ENCODE measurements at places on chromosomes 6 and 20. TPM values are rescaled to one million over a fixed set of nuclear protein-coding genes. Genes with fewer than 3 reads are reported as not detected.

PPP1R14C gene
- total RNA-seq: 14.1 TPM

ACOT13 gene
- 57.9 TPM for total RNA-seq

- no peak for DNase-seq
Observed at GRCh38 chr6:42821846-42822245, 40.0 kb downstream of the BICRAL start.

DNA sequence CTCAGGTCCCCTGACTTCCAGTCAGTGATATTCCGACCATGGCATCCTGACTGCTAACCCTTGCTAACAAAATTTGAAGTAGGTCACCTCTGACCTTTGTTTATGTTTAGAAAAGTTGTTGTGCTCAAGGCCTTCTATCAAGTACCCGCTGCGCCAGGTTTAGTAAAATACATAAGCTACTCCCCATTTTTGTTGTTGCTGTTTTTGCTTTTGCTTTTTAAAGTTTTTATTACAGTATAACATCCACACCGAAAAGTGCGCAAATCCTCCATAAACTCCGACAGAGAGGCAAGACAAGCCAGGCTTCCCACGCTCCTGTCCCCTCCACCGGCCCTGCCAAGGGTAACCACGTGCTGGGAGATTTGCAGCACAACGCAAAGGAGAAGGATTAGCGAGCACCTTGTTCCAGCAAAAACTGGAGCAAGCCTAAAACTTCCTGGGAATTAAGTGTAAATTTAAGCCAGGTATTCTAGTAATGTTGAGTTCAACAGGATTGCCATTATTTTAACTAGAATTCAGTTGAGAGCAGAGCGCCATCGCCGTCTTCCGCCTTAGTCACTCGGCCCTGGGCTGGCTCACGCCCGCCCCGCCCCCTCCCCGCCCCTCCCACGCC is 17.8 kb upstream of the HMGN4 start:
- no peak for DNase-seq

- DNase-seq: no peak
Observed at GRCh38 chr6:127990074-127990473, 89.2 kb upstream of the THEMIS start.

DNA sequence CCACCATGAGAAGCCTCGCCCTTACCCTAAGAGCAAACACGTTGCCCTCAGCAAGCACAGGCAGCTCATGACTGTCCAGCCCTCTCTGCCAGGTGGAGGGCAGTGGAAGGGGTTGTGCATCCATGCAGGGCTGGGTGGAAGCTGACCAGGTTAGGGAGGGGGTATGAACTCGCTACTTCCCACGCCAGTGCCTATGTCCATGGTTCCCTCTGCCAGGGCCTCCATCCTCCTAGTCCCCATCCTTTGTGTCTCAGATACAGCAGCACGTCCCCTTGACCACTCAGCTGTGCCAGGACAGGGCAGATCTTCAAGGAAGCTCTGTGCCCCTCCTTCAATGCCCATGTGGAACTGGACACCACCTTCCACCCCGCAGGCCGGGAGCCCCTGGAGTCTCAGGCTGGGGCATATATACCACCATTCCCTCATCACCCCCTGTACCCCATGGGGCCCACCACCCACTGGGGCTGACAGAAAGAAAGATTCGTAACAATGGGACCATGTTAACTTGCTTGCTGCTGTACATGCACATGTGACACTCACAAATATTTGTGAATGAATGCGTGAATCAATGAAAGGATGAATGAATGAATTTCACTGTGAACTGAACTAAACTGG is 90.7 kb downstream of the ANKRD60 start:
- DNase-seq: no peak

- DNase-seq: no peak
Observed at GRCh38 chr6:98848539-98849242, 14.3 kb downstream of the POU3F2 start.

GRCh38 chr6:99013145-99013544 is 65.4 kb upstream of the FBXL4 start:
- DNase-seq: peak; percentile 16

DNA sequence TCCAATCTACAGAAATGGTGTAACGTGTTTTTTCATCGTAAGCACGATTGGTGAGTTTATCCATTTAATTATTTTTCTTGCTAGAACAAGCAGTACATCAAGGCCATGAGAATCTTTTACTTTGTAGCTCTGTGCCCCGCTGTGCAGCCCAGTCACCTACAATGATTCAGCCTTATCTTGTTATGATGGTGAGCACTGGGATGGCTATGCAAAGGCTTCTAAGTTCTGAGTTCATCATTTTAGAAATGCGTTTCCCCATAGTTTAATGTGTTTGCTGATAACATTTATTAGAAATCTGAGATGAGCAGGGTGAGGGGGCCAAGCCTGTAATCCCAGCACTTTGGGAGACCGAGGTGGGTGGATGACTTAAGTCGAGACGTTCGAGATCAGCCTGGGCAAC is 111.8 kb upstream of the QKI start:
- no peak for DNase-seq

DNA sequence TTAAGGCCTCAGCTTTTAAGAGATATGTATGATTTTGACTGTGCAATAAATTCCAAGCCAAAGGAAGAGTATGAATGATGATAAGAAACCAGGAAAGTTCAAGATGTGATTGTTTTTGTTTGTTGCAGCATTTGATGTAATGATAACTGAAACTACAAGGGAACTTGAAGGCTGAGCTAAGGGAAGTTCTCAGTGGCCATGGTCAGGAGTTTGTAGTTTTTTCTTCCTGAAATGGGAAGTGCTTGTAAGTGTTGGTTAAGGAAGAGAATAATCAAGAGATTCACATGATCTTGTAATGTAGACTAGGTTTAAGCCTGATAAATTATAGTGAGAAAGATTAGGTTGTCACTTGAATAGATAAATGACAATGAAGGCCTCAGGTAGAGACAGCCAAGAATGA is 53.4 kb downstream of the PTCHD4 start:
- no peak for DNase-seq

DNA sequence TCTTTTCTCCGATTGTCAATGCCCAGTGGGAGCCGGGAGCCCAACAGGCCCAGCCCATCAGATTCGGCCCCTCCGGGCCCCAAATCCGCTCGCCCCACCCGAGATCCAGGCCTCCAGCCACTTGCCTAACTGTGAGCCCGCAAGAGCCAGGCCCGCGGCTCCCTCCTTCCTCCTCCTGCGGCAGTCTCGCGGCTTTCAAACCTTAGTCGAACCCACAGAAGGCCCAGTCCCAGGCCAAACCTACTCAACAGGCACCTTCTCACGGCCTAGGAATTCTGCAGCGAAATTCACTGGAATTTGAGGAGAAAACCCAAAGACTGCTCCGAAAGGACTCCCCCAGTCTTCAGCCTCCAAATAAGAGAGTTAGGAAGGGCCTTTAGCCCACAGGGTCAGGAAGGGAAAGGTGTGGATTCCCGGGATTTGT is 2.8 kb upstream of the TFAP2A start:
- DNase-seq: no peak

DNA sequence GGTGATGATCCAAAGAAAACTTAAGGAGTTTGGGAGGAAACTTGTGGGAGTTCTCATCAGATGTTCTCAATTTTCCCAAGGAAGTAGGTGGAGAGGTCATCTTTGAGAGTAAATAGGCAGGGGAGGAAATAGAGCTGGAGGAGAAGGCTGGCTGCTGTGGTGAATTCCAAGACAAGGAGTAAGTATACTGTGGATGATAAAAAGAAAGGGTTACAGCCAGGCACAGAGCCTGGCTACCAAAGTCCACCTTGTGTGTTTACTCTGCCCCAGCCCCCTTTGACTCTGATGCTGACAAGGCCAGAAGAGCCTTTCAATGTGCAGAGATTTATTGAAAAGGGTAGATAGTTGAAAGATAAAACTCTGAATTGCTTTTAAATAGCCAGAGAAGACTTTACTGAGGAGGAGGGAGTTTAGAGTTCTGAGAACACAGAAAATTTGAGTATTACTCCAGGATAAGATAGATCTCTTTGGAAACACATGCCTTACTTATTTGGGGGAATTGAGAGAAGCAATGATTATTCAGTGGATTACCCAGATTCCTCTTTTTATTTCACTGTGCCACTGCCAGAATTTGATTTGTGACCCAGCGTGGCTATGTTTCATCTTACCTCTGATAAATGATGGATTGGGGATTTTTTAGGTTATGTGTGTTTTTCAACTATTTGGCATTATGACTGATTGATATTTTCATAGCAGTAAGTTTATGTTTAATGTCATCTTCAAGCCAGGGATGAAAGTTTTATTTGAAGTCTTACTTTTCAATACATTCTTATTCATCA is 182.6 kb upstream of the JAG1 start:
- no peak for DNase-seq
